Pericardium fibroblast (primary cell): ENCODE measurements at places on chromosomes 5 and 9. TPM values are rescaled to one million over a fixed set of nuclear protein-coding genes. Genes with fewer than 3 reads are reported as not detected.

P4HA2 gene
- total RNA-seq = 179 and 202 TPM in 2 replicates

CCDC69 gene
- 6.8 and 12.9 TPM in 2 replicates for total RNA-seq

KCNN2 gene
- not detected in 2 replicates for total RNA-seq

NUTM2G gene
- not detected in 2 replicates for total RNA-seq

POLR3G gene
- total RNA-seq = 3.4 and 6.3 TPM in 2 replicates
